ENCODE measurements at places on chromosomes 3 and 15. TPM values are rescaled to one million over a fixed set of nuclear protein-coding genes. Genes with fewer than 3 reads are reported as not detected.

TF gene
- not detected for total RNA-seq

DNA sequence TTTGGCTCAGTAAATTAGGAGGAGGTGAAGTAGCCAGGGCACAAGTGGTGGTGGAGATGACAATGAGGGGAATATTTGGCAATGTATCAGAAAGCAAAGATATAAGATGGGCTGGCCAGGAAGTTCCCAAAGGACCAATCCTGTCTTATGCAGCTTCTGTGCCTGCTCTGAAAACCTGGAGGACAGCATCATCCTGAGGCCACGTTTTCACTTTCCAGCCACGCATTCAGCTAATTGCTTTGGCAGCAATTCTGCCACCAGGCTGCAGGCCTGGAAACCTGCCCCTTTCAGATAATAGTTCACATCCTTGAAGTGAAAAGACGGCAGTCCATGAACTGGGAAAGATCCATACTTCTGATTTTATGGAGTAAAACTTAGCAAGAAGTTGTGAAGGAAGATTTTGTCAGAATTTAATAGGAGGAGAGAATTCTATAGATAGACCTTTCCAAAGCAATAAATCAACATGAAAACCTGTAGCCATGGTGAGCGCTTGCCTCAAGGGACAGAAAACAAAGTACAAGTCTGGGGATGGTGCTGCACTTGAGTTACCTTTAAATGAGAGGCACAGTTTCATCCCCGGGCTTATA is 682.5 kb downstream of the GRM7 start:
- no peak overlapping the region for H3K27ac ChIP-seq
- no peak overlapping the region for H3K4me3 ChIP-seq
- H3K27me3 ChIP-seq = no peaks in the 10 kb centered on the region
- H3K36me3 ChIP-seq = no peaks in the 10 kb centered on the region
- no peaks in the 10 kb centered on the region for H3K4me1 ChIP-seq

FAM107A gene
- total RNA-seq = 0.29 TPM

- peaks cover 34% of the 10 kb centered on the region for H3K4me1 ChIP-seq
- H3K27me3 ChIP-seq = no peaks in the 10 kb centered on the region
- peaks cover 6% of the 10 kb centered on the region for H3K36me3 ChIP-seq
- DNase-seq = no peak
Measured at GRCh38 chr15:84752195-84752594, 3.8 kb downstream of the ZNF592 start.

Data from PC-3 (cell line).